ENCODE measurements at places on chromosomes 2 and 18.

GRCh38 chr2:36780231-36780839 lies 83.8 kb downstream of the VIT start:
- DNase-seq = peak; percentile 7

- no peak for DNase-seq
These were observed 58.6 kb upstream of the TFPI start for GRCh38 chr2:187612857-187613256.

DNA sequence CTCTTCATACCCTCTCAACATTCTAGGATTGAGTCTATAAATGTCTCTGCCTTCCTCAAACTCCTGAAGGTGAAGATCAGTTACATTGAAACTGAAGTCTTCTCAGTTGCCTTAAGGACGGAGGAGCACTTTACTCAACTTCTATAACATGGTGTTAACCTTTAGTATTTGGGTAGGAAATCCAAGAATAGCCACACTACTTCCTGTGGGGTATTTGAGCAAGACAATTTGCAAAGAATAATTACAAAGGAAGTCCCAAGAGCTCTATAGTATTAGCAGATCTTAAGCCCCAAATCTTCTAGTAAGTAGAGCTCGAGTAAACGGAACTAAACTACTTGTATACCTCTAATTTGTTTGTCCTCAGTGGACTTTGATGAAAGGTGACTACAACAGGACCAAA lies 80.9 kb downstream of the SP100 start:
- no peak for DNase-seq

GRCh38 chr2:134110532-134110931 lies 143.3 kb upstream of the MGAT5 start:
- DNase-seq = no peak

DNA sequence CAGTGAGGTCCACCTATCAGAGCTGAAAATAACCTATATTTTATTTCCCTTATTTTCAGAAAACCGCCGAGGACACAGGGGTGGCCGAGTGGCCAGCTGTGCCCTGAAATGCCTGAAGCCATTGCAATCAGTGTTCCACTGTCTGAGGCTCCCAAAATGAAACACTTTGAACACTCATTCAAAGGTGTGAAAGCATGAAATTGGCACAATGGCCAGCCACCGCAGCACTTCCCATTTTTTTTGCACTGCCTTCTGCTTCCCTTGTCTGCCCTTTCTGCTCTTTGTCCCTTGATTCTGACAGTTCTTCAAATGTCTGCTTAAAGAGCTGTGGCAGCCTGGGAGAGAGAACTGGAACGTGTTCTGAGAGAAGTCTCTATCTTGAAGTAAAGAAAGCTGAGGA lies 1127.5 kb upstream of the CELF4 start:
- DNase-seq = no peak

- DNase-seq = no peak
These were observed 37.0 kb downstream of the MRPL30 start for GRCh38 chr2:99217929-99218501.
